Mesenchymal stem cell (in vitro differentiated cells and primary cell): ENCODE measurements at places on chromosomes 7 and 10.
A peak's percentile ranks its signal among the peaks of the same experiment; 100 is the strongest.

- H3K4me3 ChIP-seq, result no peak overlapping the region
- H3K27me3 ChIP-seq, result no peaks in the 10 kb centered on the region
- DNase-seq, result no peak
- H3K36me3 ChIP-seq, result no peaks in the 10 kb centered on the region
- peaks cover 5% of the 10 kb centered on the region for H3K4me1 ChIP-seq
- H3K27ac ChIP-seq, result no peak overlapping the region
Measured at GRCh38 chr10:78461333-78461732, 427.7 kb downstream of the RPS24 start.

- no peak overlapping the region for H3K27ac ChIP-seq
- no peak overlapping the region for H3K4me3 ChIP-seq
- no peaks in the 10 kb centered on the region for H3K36me3 ChIP-seq
Measured at GRCh38 chr7:91187061-91187460, 77.2 kb upstream of the FZD1 start.

DNA sequence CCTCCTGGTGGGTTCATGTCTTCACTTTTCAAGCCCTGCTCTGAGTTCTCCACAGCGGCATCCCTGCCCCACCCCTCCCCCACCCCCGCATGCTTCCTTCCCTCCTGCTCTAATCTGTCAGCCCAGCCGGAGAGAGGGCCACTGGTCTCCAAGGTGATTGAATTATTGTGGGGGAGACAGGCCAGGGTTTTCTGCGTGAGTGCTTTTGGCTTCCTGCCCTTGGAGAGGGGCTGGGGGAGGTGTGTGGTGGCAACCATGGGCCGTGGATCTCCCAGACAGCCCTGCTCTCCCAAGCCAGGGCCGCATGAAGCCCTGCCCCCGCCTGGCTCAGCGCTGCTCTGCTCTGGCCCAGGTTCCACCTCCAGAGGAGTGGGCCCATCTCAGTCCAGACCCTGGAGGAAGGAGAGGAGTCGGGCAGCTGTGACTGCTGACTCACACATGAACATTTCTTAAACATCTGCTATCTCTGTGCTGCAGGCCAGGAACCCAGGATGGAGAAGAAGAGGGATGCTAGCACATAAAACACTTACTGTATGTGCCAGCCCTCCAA lies 109.9 kb downstream of the ZMIZ1 start:
- H3K4me1 ChIP-seq, result peaks cover 95% of the 10 kb centered on the region
- H3K27me3 ChIP-seq, result no peaks in the 10 kb centered on the region
- DNase-seq, result peak; percentile 87
- H3K36me3 ChIP-seq, result peaks cover 69% of the 10 kb centered on the region

DNA sequence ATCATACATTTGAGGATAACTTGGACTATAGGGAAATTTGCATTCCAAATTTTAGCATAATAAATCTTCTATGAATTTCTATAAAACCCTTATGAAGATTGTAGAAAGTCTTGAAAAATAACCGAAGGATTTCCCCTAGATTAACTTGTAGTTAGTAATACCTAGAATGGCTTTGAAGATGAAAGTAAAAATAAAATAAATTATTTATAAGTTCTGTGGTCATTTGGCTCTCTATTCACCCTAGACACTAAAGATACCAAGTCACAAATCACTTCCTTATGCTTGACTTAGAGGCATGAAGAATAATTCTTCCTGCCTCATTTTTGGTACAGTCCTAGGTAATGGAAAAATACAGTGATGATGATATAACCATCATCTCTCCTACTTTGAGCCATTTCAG lies 79.3 kb downstream of the CSTF2T start:
- H3K27ac ChIP-seq, result no peak overlapping the region
- H3K36me3 ChIP-seq, result no peaks in the 10 kb centered on the region
- DNase-seq, result no peak

GRCh38 chr10:86658261-86658741 lies 4.0 kb downstream of the OPN4 start:
- H3K27me3 ChIP-seq, result peaks cover 23% of the 10 kb centered on the region
- peaks cover 5% of the 10 kb centered on the region for H3K4me1 ChIP-seq
- H3K4me3 ChIP-seq, result no peak overlapping the region
- H3K27ac ChIP-seq, result no peak overlapping the region
- DNase-seq, result no peak

- H3K27ac ChIP-seq, result no peak overlapping the region
- no peaks in the 10 kb centered on the region for H3K27me3 ChIP-seq
- DNase-seq, result no peak
- H3K4me3 ChIP-seq, result no peak overlapping the region
- H3K4me1 ChIP-seq, result no peaks in the 10 kb centered on the region
Measured at GRCh38 chr7:69114374-69114773, 483.9 kb upstream of the AUTS2 start.

DNA sequence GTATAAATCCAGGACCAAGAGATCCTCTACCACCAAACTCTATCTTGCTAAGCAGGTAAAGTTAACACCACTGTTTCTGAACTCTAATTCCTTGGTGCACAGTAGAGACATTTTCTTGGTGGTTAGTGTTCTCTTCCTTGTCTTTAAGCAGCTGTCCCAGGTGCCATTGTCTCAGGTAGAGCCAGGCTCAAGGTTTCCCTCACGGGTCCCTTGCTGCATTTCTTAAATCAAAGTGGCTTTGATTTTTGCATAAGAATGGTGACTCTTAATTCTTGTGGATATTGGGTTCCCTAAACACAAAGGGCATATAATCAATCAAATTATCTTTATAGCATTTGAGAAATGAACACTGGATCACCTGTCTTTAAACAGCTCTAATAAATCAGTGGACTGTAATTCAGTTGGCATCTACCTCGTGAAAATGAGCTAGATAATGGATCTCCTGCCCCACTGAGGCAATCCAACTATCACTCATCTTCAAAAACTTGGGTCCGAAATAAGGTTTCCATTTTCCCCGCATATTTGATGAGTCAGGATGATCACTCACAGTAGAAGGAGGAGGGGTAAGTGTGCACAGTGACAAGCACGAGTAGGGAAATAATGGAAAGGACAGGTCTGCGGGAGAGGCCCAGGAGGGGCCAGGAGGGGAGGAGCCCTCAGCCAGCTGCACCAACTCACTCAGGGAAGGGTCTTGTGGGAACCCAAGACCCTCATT lies 2.4 kb downstream of the ABCC2 start:
- no peaks in the 10 kb centered on the region for H3K36me3 ChIP-seq
- no peak for DNase-seq
- peak overlapping the region; percentile 76 for H3K27ac ChIP-seq
- H3K4me3 ChIP-seq, result no peak overlapping the region

GRCh38 chr7:77765906-77766800 lies 32.1 kb downstream of the TMEM60 start:
- peaks cover 11% of the 10 kb centered on the region for H3K4me1 ChIP-seq
- DNase-seq, result peak; percentile 53
- H3K27ac ChIP-seq, result peak overlapping the region; percentile 97
- H3K36me3 ChIP-seq, result peaks cover 27% of the 10 kb centered on the region

GRCh38 chr10:89373916-89374711 lies 3.7 kb upstream of the IFIT1B start:
- H3K4me1 ChIP-seq, result peaks cover 3% of the 10 kb centered on the region
- peak; percentile 86 for DNase-seq
- no peak overlapping the region for H3K4me3 ChIP-seq
- H3K36me3 ChIP-seq, result no peaks in the 10 kb centered on the region
- no peak overlapping the region for H3K27ac ChIP-seq

DNA sequence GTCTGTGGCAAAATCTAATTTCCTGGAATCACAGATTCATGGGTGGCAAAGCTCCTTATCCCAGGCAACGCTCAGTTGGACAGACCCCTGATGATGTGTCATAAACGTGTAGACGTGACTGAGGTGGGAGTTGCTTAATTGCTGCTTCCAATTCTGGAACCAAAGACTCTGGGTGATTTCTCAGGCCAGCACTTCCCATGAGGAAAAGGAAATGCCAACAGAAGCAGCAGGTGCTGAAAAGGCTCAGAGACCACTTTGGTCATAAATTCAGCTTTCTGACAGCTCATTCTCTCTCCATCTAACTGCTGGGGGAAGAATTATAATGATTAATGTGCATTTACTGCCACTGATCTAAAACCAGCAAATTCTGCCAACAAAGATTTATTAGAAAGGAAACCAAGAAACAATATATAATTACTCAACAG lies 88.7 kb downstream of the OSBPL3 start:
- no peak for DNase-seq
- no peak overlapping the region for H3K27ac ChIP-seq
- H3K27me3 ChIP-seq, result no peaks in the 10 kb centered on the region

DNA sequence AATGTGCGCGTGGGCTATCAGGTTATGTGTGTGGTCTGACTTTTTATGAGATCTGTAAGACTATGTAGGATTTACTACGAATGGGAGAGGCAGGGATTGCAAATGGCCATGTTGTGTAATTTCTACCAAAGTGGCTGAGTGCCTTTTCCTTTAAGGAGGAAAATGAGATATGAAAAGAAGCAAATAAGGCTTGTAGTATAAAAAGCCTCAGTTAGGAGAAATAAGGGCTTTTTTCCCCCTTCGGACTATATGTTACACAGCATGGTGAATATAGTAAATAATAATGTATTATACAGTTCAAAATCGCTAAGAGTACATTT lies 447 bp upstream of the GPAM start:
- H3K4me1 ChIP-seq, result peaks cover 3% of the 10 kb centered on the region
- H3K36me3 ChIP-seq, result no peaks in the 10 kb centered on the region
- H3K27me3 ChIP-seq, result no peaks in the 10 kb centered on the region

GRCh38 chr10:130000918-130001317 lies 36.8 kb upstream of the EBF3 start:
- H3K4me3 ChIP-seq, result no peak overlapping the region
- no peaks in the 10 kb centered on the region for H3K27me3 ChIP-seq
- H3K4me1 ChIP-seq, result no peaks in the 10 kb centered on the region
- no peaks in the 10 kb centered on the region for H3K36me3 ChIP-seq
- no peak overlapping the region for H3K27ac ChIP-seq
- DNase-seq, result no peak

DNA sequence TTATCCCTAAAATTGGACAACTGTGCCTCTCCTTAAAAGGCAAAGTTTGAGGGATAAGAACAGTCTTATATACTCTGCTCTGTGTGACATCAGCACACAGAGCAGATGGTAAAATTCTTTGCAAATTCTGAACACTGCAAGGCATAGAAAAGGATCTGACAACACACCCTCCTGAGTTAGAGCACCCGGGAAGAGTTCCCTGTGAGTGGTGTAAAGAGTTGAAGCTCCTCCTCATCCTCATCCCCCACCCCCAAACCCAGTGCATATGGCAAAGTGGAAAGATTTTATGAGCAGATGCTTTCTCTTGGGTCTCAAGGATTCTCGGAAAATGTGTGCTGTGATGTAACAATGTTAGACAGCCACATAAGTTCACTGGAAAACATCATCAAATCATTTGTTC lies 40.0 kb upstream of the DGKI start:
- no peaks in the 10 kb centered on the region for H3K27me3 ChIP-seq
- peaks cover 4% of the 10 kb centered on the region for H3K4me1 ChIP-seq
- no peak for DNase-seq
- no peak overlapping the region for H3K27ac ChIP-seq
- peaks cover 78% of the 10 kb centered on the region for H3K36me3 ChIP-seq
- H3K4me3 ChIP-seq, result no peak overlapping the region

DNA sequence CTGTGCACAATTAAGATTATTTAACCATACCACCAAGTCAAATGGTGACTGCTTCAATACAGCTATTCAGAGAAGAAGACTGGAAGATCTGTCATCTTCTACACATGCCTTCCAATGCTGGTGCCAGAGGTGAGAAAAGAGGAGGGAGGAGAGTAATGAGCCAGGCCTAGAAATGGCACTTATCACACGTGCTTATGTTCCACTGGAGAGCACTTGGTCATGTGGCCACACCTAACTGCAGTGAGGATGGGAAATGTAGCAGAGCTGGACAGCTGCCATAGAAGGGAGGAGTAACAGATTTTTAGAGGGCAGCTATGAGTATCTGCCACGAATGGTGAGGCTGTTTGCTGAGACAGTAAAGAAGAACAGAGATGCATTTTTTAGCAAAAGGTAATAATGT lies 77.1 kb downstream of the MPLKIP start:
- H3K36me3 ChIP-seq, result peaks cover 8% of the 10 kb centered on the region
- H3K27me3 ChIP-seq, result no peaks in the 10 kb centered on the region
- H3K4me1 ChIP-seq, result no peaks in the 10 kb centered on the region
- no peak overlapping the region for H3K4me3 ChIP-seq
- no peak for DNase-seq

DNA sequence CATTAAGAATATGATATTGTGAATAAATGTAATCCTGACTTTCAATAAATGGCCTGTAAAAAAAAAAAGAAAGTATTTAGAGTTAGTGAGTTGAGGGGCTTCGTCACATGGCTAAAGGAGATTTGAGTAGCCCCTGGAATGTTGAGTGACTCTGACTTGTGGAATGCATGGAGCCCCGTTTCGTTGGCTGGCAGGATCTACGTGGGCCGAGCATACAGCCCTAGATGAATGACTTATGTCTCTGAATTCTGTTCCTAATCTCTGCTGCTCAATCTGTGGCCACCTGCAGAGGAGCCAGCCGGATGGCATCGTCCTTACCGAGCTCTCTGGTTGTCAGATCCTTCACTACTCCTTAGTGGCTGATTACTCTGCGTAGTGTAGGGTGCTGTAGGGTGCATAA lies 155.7 kb downstream of the MGMT start:
- no peak overlapping the region for H3K4me3 ChIP-seq
- no peaks in the 10 kb centered on the region for H3K27me3 ChIP-seq

GRCh38 chr7:134726581-134726980 lies 52.9 kb upstream of the CALD1 start:
- DNase-seq, result no peak
- H3K4me1 ChIP-seq, result peaks cover 7% of the 10 kb centered on the region
- H3K27me3 ChIP-seq, result no peaks in the 10 kb centered on the region

DNA sequence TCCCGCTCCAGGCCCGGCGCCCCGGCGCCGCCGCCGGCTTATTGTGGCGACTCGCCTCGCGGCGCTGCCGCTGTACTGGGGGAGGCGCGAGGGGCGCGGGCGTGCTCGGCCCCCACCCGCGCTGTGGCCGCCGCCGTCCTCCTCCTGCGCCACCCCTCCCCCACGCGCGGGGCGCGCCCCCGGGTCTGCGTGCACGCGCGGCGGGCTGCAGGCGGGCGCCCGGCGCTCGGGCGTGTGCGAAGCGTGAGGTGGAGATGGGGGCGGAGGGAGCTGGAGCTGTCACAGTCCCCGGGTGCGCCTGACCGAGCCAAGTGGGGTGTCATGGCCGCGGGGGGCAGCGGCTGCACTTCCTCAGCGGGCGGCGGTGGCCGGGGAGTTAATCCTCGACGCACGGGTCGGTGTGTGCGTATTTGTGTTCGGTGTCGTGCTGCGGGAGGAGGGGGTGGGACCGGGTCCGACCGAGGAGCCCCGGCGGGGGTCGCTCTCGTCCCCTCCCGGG lies 672 bp downstream of the LCOR start:
- no peaks in the 10 kb centered on the region for H3K36me3 ChIP-seq
- H3K27me3 ChIP-seq, result no peaks in the 10 kb centered on the region
- peak; percentile 79 for DNase-seq
- peaks cover 1% of the 10 kb centered on the region for H3K4me1 ChIP-seq
- H3K27ac ChIP-seq, result no peak overlapping the region
- peak overlapping the region; percentile 90 for H3K4me3 ChIP-seq
